ENCODE measurements at places on chromosomes 5 and 9. TPM values are rescaled to one million over a fixed set of nuclear protein-coding genes. Genes with fewer than 3 reads are reported as not detected.

The NEURL1B gene
- total RNA-seq = 6.9 TPM

The OR1J2 gene
- total RNA-seq = not detected

The SLC34A1 gene
- total RNA-seq = not detected

The IL9 gene
- total RNA-seq = not detected

The HACD4 gene
- total RNA-seq = 1.2 TPM

The PPIC gene
- 35.9 TPM for total RNA-seq

The NR5A1 gene
- total RNA-seq = not detected

The OTP gene
- not detected for total RNA-seq

The STC2 gene
- 4.8 TPM for total RNA-seq

The PDCD1LG2 gene
- total RNA-seq = not detected

The SHOC1 gene
- total RNA-seq = not detected

The SLC12A2 gene
- total RNA-seq = 19.9 TPM

The HAPLN1 gene
- 1.3 TPM for total RNA-seq

The IFNA2 gene
- not detected for total RNA-seq

The HK3 gene
- not detected for total RNA-seq

The PCDHGA1 gene
- total RNA-seq = 0.38 TPM

The MYO10 gene
- 40.0 TPM for total RNA-seq

The MCC gene
- 128 TPM for total RNA-seq

The PHF19 gene
- total RNA-seq = 21.9 TPM

The OLFML2A gene
- total RNA-seq = 25.1 TPM

The BSPRY gene
- 17.9 TPM for total RNA-seq

The PRR7 gene
- total RNA-seq = 24.9 TPM

The COL5A1 gene
- total RNA-seq = 57.3 TPM

The TAS2R1 gene
- not detected for total RNA-seq

The FSD1L gene
- total RNA-seq = 14.3 TPM

The QRFP gene
- not detected for total RNA-seq

The STKLD1 gene
- total RNA-seq = 1.9 TPM

The OR1Q1 gene
- total RNA-seq = not detected

The BARX1 gene
- not detected for total RNA-seq

The GMCL2 gene
- not detected for total RNA-seq

The FLT4 gene
- total RNA-seq = 5.0 TPM

The FAXDC2 gene
- total RNA-seq = 3.2 TPM

The RELL2 gene
- 22.4 TPM for total RNA-seq

All from endodermal cell (in vitro differentiated cells).